H9 (cell line): ENCODE measurements at places on chromosomes 6 and 20. TPM values are rescaled to one million over a fixed set of nuclear protein-coding genes. Genes with fewer than 3 reads are reported as not detected.

Gene RNF182
- total RNA-seq = 3.5 and 3.7 TPM in 2 replicates

Gene EDEM2
- total RNA-seq = 27.8 and 28.4 TPM in 2 replicates

Gene SLPI
- total RNA-seq = not detected in 2 replicates

Gene PTK6
- total RNA-seq = 0.44 and 0.46 TPM in 2 replicates

Gene BTBD3
- 61.6 and 62.1 TPM in 2 replicates for total RNA-seq

Gene COL9A1
- total RNA-seq = 7.7 and 7.8 TPM in 2 replicates

Gene C6orf120
- 22.2 and 23.2 TPM in 2 replicates for total RNA-seq

Gene OOEP
- not detected in 2 replicates for total RNA-seq

Gene ALDH5A1
- 5.2 and 5.4 TPM in 2 replicates for total RNA-seq

Gene SUN5
- not detected in 2 replicates for total RNA-seq

Gene SLC25A27
- 3.8 and 5.1 TPM in 2 replicates for total RNA-seq

Gene BIRC7
- total RNA-seq = 0.31 TPM in 1 of 2 replicates, not detected in the other

DNA sequence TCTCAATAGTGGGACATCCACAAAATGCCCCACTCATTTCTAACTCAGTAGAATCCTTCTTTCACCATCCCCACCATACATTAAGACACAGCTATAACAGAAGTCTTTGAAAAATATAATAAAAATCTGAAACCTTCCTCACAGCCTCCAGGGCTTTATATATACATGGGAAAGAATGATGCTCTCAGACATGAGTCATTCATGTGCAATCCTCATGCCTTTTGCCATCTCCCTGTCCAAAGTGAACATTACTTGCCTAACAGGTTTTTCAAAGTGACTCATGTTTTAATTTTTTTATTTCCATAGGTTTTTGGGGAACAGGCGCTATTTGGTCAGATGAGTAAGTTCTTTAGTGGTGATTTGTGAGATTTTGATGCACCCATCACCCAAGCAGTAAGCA, 162.7 kb downstream of the RALGAPA2 start:
- DNase-seq = no peak

- DNase-seq = no peak
These were observed 5.2 kb downstream of the ADIG start for GRCh38 chr20:38586181-38586525.

DNA sequence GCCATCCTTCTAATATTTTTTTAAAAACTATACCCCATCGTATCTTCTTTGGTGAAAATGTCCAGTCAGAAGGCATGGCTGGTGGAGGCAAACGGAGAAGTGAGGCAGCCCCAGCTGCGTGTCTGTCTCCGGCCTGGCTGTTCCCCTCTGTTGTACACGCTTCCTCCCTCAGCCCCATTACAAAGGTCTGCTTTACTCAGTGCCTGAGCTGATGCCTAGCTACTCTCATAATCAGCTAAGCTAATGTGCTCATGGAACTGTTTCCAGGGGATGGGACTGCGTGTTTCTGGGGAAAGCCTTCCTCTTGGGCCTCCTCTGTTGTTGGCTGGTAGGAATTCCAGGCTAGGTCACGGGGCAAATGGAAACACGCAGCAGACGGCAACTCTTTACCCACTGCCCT, 67.3 kb downstream of the PPP1R3G start:
- DNase-seq = no peak

- no peak for DNase-seq
These were observed 18.3 kb downstream of the SNX9 start for GRCh38 chr6:157841211-157841840.

DNA sequence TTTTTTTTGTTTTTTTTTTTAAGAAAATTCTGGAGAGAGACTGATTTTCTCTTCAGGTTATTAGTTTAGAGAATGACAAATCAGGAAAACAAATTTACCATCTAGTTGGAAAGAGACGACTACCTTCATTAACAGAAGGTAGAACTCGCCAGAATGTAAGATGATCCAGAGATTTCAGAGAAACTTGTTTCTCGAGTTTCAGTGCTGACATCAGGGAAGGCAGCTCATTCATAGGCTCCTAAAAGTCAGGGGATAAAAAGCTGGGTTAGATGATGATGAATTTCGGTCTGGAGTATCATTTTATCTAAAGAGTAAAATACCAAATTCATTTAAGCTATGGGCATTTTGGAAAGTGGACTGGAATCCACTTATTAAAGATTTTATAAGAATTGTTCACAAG, 27.9 kb downstream of the ZNF334 start:
- DNase-seq = no peak

DNA sequence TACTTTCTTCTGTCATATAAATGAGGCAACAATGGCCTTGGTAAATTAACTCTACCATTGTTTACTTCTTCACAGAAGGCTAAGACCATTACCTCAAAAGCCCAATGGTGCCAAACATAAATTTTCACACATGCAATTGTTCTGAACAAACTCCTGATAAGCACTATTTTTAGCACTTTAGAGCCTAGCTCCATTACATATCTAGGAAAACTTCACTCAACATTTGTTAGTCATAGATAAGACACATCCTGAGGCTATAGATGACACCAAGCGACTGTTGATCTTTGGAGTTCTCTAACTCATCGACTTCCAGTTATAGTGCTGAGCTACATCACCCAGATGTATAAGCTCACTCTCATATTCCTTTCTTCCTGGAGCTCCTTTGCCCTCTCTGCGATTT, 245.9 kb downstream of the EYS start:
- no peak for DNase-seq

- no peak for DNase-seq
These were observed 1.3 kb upstream of the PGC start for GRCh38 chr6:41748542-41748941.

- DNase-seq = no peak
These were observed 3.1 kb upstream of the MRPS10 start for GRCh38 chr6:42220807-42221206.

DNA sequence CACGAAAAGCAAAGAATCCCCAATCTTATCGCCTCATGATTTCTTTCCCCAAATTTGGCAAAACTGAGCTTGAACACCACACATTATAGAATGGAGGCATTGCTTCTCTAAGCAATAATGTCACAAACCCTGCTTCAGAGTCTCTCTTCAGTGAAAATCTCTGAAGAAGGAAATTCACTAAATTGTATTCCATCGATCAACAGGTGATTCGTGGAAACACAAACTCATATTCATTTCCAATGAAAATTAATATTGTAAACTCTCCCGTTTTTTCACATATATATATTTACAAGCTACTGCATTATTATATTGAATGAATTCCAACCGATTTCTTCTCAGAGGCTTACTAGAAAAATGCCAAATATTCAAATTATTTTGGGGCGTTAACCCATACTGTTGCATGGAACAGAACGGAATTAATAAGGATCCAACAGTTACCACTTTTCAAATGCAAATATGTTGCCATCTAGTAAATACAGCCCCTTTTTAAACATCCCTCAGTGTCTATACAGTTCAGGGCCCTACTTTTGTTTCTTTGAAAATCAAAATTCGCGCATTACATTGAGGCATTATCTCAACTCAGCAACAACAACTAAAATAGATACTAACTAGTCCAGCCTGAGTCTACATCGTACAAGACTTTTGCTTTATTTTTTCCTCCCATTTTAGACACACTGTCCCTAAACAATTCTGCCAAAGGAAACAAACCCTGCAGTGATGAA, 1.3 kb downstream of the KIF13A start:
- DNase-seq = no peak

- no peak for DNase-seq
These were observed 39.6 kb upstream of the CD93 start for GRCh38 chr20:23125625-23126191.

DNA sequence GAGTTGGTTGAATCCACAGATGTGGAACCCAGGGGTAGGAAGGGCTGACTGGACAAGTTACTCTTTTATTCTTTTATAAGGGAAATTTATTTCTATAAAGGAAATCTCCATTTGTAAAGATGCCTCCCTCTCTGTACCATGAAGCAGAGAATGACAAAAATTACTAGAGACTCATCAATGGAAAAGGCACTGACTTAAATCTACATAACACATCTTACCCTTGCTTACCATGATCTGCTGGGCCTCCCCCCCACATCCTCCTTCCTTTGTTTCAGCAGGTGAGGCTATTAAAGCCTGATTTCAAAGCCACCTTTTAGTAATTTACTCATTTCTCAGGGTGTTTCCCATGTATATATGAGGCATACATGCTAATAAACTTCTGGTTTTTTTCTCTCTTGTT, 130.2 kb upstream of the HDDC2 start:
- DNase-seq = peak; percentile 47

DNA sequence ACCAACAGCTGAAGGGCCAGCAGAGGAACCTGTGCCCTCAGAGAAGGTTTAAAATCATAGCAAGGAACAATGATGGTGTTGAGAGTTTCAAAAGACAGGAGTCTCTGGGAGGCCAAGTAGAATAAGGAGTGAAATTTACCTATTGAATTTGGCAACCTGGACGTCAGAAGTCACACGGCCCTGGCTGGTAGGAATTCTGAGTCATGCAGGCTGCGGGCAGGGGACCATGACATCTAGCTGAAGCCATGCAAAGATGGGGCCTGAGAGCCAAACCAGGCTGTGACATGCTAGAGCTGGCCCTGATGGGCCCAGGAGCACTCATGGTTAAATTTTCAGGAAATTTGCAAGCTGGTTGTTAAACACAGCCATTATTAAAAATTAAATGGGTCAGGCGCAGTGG, 64.0 kb upstream of the SNX9 start:
- DNase-seq = no peak

GRCh38 chr6:20403766-20404640, 2.3 kb downstream of the E2F3 start:
- DNase-seq = peak; percentile 56

DNA sequence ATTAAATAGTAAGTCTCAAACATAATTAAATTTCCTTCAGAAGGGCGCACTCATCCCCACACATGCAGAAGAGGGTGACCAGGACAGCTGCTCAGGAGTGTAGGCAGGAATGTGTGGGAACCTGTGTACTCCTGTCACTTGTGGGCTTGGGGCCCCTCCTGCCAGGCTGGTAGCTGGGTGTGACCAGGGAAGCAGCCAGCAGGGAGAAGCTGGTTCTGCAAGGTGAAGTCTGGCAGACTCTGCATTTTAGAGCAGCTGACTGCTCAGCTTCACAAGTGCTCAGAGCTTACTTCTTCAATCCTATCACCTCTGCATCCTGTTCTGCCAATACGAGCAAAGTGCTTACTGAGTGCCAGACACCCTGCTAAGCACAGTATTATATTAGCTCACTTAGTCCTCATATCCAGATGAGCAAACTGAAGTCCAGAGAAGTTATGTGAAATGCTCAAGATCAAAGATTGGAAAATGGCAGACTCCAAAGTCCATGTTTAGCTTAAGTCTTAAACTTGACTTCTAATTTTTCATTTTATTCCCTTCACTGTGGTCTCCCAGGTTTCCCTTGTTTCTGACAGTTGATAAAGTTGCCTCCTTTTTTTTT, 27.9 kb downstream of the ELMO2 start:
- DNase-seq = no peak

GRCh38 chr6:39800034-39801032, 8.2 kb downstream of the DAAM2 start:
- no peak for DNase-seq

- DNase-seq = no peak
These were observed 106.3 kb upstream of the LY86 start for GRCh38 chr6:6482256-6482655.

GRCh38 chr20:63070771-63071540, 64.2 kb upstream of the BHLHE23 start:
- no peak for DNase-seq

GRCh38 chr6:25124216-25124715, 154.9 kb upstream of the CARMIL1 start:
- no peak for DNase-seq

GRCh38 chr20:46820682-46821081, 74.0 kb upstream of the EYA2 start:
- no peak for DNase-seq

- no peak for DNase-seq
These were observed 219.2 kb upstream of the LRFN2 start for GRCh38 chr6:40806256-40806864.

- peak; percentile 47 for DNase-seq
These were observed 5.7 kb downstream of the PACRG start for GRCh38 chr6:162733489-162733888.

DNA sequence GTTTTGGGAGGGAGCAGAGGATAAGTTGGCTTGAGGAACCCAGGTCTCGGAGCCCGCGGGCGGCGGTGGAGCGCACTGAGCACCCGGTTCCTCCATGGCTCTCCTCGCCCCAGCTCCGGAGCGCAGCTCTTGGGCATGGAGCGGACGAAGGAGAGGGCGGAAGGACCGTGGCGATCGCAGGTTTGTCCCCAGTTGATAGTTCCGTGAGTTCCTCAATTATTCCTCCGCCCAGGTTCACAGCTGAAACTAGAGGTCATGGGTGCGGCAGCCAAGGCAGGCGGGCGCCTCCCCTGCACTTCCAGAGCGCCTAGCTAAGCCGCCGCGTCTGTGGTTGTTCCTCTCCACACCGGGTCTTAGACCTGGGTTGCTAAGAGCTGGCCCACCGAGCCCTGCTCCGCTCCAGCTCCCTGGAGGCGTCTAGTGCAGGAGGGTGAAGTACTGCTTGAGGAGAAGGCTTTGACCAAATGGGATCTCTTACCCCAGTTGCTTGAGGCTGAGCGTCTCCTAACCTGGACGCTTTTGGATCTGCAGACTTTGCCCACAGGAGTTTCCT, at the start of gene HTR1B:
Gene HTR1B (minus strand): TSS at position 184 of the 553 bp plus-strand sequence. CDS start 88 bp downstream, at position 96.
- peak; percentile 65 for DNase-seq

DNA sequence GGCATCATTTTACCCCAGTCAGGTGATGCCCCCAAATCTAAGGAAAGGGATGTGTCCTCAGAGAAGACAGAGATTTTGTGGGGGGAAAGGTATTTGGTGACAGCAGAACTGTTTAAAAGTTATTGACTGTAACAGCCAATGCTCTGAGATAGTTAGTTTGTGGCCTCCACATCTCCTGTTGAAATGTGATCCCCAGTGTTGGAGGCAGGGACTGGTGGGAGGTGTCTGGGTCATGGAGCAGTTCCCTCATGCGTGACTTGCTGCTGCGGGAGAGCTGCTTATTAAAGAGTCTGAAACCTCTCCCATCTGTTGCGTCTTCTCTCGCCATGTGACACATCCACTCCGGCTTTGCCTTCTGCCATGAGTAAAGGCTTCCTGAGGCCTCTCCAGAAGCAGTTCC, 282.8 kb upstream of the FOXQ1 start:
- no peak for DNase-seq

DNA sequence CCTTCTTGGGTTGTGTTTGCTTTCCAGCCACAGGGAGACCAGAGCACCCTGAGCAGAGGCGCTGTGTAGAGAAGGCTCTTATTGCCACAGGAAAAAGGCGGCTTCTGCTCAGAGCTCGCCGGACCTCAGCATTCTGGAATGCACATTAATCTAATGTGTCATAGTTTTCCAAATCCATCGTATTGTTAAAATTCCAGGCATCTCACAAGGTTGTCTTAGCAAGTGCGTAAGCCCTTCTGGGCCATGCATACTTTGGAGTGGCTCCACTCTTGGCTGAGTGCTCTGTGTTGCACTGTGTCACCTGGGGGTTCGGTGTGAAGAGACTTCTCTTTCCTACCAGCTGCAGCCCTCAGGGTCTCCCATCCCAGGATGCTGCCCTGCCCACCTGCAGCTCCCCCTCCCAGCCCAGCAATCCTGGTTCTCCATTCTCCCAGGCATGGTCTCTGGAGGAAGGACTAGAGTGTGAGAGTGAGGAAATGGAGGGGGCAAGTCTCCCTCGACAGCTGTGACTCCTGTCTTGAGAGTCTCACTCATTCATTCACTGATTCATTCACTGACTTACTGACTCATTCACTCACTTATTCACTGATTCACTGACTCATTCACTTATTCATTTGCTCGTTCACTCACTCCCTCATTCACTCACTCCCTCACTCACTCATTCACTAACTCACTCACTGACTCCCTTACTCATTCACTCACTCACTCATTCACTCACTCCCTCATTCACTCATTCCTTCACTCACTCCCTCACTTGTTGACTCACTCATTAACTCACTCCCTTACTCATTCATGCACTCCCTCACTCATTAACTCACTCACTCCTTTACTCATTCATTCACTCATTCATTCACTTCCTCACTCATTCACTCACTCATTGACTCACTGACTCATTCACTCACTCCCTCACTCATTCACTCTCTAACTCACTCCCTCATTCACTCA, 83.7 kb upstream of the MPC1 start:
- no peak for DNase-seq
